Astrocyte (in vitro differentiated cells and primary cell): ENCODE measurements at places on chromosomes 6 and 20. TPM values are rescaled to one million over a fixed set of nuclear protein-coding genes. Genes with fewer than 3 reads are reported as not detected.

Gene FOXC1
- 2.8 and 2.9 TPM in 2 replicates for total RNA-seq

DNA sequence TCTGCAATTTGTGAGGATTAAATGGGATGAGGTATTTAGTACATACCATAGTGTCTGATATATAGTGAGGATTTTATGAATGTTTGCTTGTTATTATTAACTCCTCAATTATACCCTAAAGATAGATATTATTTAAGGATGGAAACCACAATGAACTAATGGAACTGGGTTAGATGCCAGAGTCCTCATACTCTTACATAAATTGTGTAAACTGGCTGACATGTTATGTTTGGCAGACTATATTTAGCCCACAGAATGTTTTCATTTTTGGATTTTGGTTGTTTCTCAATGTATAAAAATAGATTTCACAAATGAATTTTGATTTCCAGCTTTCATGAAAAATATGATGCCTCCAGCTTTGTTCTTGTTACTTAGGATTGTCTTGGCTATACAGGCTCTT lies 37.6 kb downstream of the HTR1B start:
- peak; percentile 1 for DNase-seq

DNA sequence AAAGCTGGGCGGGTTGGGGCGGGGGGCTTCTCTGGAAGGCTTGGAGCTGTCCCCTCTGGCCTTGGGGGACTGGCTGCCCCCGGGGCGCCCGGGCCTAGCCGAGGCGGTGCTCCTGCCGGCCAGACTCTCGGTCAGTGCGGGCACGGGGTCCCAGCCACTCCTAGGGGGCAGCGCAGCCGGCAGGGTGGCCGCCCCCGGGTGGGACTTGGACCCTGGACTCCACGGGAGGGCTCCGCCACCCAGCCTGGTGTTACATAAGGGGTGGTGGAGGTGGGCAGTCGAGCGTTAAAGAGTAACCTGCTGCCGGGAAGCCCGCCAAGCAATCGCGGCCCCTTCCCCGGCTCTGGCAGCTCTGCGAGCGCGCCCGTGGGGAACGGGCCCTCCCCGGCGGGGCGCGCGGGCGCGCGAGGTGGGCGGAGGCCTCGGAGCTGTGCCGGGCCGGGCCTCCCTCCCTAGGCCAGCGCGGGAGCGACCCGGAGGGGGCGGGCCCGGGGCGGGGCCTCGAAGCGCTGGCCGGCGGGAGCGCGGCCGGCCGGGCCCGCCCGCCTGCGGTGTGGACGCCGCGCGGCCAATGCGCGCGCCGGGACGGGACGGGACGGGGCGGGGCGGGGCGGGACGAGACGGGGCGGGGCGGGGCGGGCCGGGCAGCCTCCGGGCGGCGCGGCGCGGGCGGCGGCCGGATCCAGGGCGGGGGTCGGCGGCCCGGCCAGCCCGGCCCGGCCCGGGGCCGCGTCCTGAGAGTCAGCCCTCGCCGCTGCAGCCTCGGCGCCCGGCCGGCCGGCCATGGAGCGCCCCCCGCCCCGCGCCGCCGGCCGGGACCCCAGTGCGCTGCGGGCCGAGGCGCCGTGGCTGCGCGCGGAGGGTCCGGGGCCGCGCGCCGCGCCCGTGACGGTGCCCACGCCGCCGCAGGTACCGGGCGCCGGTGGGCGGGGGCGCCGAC lies at the start of gene SLC2A4RG:
Gene SLC2A4RG (plus strand): TSS at position 647 of the 940 bp plus-strand sequence. CDS start 137 bp downstream, at position 784.
- peak; percentile 34 for DNase-seq

Gene CCN5
- total RNA-seq: not detected in 2 replicates

GRCh38 chr6:75386050-75386770 lies 101.6 kb upstream of the TMEM30A start:
- DNase-seq: peak; percentile 86

Gene DNMT3B
- 5.0 and 5.6 TPM in 2 replicates for total RNA-seq

DNA sequence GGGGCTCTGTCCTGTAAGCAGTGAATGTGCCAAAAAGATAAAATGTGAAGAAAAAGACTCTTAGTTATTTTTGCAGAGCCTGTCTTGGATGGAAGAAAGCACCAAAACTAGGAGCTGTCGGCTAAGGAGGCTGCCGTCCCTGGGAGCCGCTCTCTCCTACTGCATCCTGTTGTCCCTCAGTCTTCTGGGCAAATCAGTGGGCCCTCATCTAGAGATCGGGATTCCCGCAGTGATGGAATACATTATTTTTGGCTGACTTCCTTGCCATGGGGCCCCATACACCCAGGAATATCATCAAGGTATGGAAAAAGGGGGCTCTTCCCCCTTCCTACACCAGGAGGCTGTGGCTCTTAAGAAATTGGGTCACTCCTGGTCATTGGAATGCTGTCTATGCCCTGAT lies 3.2 kb downstream of the TTLL2 start:
- DNase-seq: no peak

DNA sequence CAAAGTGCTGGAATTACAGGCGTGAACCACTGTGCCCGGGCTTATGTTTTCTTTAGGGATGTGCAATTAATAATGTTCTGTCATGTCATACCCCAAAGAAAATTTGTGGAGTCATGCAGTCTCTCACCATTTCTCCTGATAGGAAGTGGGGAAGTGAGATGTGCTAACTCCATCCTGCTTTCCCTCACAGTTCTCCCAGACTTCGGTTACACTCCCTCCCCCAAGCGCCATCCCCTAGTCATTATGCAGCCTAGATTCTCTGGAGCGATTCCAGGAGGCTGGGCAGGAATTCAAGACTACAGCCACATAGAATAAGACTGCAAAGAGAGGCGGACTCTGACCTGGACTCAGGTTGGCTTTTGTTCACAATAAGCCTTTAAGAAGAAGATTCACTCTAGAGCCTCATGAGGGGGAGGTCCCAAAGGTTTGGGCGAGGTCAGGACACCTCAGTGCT lies 271.4 kb downstream of the ALDH8A1 start:
- DNase-seq: peak; percentile 80

DNA sequence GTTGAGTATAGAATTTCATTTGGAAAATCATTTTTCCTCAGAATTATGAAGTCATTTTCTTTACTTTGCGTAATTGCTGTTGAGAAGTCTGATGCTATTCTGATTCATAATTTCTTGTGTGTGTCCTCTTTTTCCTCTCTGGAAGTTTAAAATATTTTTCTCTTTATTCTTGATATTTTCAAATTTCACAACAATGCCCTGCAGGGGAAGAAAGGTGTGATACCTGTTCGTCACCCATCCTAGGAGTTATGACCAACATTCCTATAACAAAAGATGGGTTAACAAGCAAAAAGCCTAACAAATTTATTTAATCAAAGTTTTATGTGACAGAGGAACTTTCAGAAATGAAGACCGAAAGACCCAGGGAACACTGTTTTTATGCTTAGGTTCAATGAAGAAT lies 171.5 kb upstream of the AKIRIN2 start:
- no peak for DNase-seq

Gene PKHD1
- total RNA-seq: 0.16 and 0.17 TPM in 2 replicates

DNA sequence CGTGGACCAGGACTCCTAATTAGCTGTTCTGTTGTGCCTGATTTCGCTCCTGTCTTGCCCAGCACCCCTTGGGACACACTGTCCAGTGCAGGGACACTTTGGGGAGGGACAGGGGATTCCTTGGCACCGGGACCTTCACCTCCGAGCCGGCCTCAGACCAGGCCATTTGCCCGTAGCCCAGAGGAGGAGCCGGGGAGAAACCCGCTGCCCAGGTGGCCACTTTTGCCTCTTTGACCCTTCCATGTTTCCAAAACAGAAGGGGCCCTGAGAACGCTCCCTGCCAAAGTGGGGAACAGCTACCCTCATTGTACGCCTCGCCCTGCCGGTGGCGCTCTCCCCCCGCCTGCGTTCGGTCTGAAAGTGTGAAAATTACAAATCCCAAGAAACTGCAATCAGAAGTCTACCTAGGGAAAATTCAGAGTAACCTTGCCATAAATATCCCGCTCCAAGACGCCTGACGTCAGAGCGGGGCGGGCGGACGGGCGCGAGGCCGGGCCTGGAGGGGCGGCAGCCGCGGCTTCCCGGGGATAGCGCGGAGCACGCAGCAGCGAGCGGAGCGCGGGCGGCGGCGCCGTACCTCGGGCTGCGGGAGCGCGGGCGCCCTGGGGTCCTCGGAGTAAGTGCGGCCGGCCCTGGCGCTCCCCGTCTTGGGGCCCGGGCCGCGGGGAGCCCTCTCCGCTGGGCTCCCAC lies at the start of gene DAAM2:
Gene DAAM2 (plus strand): TSS at position 527 of the 690 bp plus-strand sequence. CDS start 63,927 bp downstream, outside the sequence.
- peak; percentile 35 for DNase-seq

DNA sequence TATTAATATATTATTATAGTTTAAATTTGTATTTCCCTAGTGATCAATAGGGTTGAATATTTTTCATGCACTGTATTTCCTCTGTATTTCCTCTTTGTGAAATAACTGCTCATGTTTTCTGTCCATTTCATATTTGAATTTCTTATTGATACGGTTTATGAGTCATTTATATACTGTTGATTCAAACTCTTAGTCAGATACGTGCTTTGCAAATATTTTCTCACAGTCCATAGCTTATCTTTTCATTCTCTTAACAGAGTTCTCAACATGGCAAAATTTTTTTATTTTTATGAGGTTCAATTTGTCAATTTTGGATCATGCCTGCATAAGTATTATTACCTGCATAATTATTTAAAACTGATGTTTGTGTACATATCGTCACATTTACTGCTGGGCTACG lies 329.6 kb downstream of the HAO1 start:
- no peak for DNase-seq

GRCh38 chr20:14984768-14985622 lies 647.6 kb upstream of the FLRT3 start:
- DNase-seq: peak; percentile 39

Gene BPIFA1
- not detected in 2 replicates for total RNA-seq

GRCh38 chr6:118705544-118706491 lies 54.4 kb upstream of the CEP85L start:
- peak; percentile 86 for DNase-seq

Gene APCDD1L
- 16.4 and 23.3 TPM in 2 replicates for total RNA-seq
